ENCODE measurements at places on chromosomes 16 and 17.

DNA sequence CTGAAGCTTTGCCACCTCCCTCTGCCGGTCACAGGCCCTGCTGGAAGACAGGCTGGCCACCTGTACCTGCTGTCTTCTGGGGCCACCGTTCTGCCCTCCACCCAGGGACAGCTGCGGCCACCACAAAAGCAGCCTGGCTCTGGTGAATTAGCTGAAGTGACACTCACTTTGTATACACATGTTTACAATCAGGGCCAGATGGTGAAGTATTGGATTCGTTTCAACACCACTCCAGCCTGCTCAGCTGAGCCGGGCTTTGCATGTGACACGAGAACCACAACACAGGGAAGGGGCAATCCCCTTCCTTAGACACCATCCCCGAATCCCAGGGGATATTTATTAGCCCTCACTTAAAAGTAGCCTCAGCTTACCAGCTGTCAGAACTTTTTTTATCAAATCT lies 191.5 kb upstream of the RPL38 start:
- no peak for DNase-seq

DNA sequence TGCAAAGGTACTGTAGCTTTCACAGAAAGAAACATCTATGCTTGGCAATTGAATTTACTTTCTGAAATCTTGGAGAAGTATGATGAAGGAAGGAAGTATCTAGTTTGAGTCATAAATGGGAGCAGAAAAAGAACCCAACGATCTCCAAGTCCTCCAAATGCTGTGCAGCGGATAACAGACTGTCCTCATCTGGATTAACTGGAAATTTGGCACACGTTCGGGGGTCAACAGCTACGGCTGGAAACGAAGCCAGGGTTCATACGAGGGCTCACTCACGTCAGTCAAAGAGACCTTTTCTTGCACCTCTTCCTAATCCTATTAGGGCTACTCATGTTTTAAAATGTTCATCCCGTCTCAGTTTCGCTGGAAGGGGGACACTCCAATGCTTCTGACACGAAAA lies 152.0 kb downstream of the ZFHX3 start:
- no peak for DNase-seq

- peak; percentile 54 for DNase-seq
These were observed 20.3 kb downstream of the CHMP6 start for GRCh38 chr17:81011951-81012350.

DNA sequence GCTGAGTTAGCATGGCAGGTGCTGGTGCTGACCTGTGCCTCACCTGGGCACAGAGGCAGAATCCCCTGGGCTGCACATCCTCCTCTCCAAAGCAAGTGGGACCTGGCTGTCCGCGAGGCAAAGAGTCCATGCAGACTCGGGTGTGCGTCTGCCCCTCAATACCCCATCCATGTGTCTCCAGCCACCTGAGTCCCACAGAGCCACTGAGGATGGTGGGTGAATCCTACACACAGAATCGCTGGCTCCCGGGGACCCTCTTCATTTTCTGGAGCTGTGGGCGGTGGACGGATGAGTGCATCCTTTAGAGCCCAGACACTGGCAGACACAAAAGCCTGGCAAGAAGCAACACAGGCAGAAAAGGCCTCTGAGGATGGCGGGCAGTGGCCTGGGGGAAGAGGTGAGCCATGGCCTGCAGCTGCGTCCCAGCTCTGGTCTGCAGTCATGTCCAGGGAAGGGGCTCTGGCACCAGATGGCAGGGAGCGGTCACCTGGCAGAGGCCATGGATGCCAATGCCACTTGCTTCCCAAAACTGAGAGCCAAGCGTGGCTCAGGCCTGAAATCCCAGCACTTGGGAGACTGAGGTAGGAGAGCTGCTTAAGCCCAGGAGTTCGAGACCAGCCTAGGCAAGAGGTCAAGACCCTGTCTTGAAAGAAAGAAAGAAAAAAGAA lies 29.9 kb downstream of the AXIN1 start:
- no peak for DNase-seq

DNA sequence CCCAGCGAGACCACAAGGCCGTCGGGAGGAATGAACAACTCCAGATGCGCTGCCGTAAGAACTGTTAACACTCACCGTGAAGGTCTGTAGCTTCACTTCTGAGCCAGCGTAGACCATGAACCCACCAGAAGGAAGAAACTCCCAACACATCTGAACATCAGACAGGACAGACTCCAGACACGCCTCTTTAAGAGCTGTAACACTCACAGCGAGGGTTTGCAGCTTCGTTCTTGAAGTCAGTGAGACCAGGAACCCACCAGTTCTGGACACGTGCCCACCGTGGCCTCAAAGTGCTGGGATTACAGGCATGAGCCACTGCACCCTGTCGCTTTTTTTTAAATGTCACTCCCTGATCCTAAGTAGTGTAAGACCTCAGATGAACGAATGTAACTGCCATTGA lies 17.3 kb downstream of the KPNA2 start:
- DNase-seq = no peak

GRCh38 chr16:24821129-24821528 lies 24.6 kb upstream of the SLC5A11 start:
- no peak for DNase-seq

DNA sequence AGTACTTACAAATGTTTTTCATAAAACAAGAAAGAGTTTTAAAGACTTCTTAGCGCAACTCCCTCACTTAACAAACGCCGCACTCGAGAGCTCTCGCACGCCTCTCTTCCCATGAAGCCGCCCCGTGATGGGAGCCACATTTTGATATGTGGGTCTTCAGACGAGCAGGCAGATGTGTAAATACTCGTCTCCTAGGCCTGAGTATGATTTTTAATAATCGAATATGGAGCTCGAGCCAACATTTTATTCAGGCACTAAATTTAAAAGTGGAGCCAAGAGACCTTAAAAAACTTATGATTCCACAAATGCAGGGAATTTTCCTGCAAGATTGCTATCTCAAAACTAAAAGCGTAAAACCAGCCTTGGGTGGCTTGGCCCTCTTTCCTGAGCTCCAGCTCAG lies 55.4 kb downstream of the IRX6 start:
- no peak for DNase-seq

- DNase-seq = no peak
These were observed 12.3 kb downstream of the SDR42E2 start for GRCh38 chr16:22174642-22175041.

GRCh38 chr17:32398946-32399345 lies 45.4 kb upstream of the PSMD11 start:
- no peak for DNase-seq

DNA sequence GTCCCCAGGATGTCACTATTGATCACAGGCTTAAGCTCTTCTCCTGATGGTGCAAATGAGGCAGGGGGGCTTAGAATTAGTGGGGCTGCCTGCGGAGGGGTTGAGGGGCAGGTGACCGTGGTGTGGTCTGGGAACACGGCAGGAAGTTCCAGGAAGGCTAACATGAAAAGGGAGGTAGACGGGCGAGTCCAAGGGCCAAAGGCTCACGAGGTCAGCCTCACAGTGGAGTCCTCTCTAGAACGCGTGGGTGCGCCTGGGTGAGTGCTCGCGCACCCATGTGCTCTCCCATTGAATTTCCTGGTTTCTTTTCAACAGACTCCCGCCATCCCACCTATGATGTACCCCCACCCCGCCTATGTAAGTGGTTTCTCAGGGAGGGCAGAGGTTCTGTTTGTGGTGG lies 15.2 kb downstream of the LGALS9 start:
- DNase-seq = no peak

GRCh38 chr16:4869147-4869805 lies 22.0 kb downstream of the UBN1 start:
- no peak for DNase-seq

DNA sequence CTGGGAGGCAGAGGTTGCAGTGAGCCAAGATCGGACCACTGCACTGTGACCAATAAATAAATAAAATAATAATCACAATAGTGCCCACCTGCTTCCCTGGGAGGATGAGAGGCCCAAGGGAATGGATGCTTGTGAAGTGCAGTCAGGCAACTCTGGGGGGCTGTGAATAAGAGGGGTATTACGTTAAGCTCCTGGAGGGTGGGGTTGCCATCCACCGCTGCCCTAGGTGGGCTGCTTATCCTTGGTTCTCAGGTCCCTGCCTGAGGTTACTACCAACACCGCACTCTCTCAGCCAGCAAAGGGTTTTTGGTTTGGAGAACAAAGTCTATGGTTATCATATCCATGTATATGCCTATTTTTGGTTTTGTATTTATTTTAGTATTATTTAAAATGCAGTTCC lies 48.6 kb upstream of the CBFA2T3 start:
- no peak for DNase-seq

- no peak for DNase-seq
These were observed 11.3 kb upstream of the PDXDC1 start for GRCh38 chr16:14963281-14964173.

DNA sequence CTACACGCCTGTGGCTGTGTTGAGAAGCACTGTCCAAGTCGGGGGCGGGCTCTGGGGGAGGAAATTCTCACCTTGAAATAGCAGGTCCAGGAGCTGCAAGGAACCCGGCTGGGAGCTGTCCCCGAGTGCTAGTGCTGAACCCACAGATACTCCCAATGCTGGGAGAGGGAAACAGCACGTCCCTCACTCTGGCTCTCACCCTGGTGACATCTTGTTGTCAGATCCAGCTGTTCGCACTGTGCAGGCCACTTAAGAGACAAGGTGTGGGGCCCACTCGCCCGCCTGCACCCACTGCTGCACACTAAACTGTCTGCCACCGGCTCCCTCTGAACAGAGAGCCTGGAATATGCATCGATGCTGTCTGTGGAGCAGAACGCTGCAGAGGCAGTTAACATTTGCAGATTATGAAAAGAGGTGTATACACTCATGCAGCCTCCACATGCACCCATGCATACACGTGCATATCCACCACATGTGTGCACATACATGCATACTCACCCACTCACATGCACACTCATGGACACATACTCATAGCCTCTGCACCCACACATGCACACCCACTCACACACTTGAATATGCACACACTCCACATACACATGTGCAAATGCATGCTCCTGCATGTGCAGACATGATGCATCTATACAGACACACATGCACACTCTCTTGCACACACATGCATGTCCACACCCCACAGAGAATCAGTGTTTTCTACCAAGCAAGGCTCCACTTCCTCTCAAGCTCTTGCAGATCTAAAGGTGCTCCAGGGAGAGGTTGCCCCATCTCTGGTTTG lies 42.0 kb downstream of the MGAT5B start:
- DNase-seq = peak; percentile 57

GRCh38 chr16:5364186-5364585 lies 266.6 kb upstream of the EEF2KMT start:
- no peak for DNase-seq

- peak; percentile 47 for DNase-seq
These were observed 20.2 kb downstream of the FBXO39 start for GRCh38 chr17:6796017-6796886.

DNA sequence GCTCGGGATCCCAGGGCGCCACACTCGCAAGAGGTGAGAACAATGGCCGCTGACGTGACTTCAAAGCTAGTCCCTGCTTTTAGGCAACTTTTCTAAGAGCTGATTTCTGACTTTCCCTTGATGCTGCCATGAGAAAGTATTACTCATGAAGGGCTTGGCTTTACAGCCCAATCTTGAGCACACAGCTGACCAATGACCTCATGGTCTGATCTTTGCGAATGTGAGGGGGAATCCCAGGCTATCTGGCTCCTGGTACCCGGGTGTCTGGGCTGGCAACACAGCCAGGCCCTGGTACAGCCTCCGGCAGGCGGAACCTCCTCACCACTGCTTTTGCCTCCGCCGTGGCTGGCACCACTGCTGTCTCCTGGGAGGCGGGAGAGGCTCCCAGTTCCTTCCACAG lies 17.5 kb downstream of the NDUFAF8 start:
- DNase-seq = peak; percentile 42

DNA sequence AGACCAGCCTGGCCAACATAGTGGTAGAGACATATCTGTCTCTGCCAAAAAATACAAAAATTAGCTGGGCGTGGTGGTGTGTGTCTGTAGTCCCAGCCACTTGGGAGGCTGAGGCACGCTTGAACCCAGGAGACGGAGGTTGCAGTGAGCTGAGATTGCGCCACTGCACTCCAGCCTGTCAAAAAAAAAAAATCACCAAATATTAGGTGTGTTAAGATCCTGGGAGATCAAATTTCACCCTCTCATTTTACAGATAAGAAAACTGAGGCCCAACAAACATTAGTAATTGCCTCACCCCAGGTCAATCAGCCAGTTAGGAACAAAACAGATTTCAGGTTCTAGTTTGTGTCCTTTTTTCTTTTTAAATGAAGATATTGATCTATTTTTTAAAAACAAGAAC lies 116.7 kb downstream of the MSI2 start:
- no peak for DNase-seq

- no peak for DNase-seq
These were observed 14.8 kb downstream of the CHAD start for GRCh38 chr17:50453901-50454300.

DNA sequence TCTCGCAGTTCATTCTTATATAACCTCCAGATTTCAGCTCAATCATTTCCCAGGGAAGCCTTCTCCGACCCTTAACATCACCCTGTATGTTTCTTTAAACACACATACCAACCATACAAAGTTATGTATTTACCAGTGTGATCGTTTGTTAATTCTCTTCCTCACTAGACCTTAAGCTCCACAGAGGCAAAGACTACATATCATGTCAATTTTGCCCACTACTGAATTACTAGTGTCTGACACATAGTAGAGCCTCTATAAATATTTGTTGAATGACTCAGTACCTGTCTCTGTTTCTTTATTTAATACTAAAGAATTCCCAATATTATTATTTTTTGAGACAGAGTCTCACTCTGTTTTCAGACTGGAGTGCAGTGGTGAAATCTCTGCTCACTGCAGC lies 137.2 kb downstream of the SHISA9 start:
- DNase-seq = no peak

GRCh38 chr16:69787883-69788282 lies 25.8 kb downstream of the WWP2 start:
- DNase-seq = no peak

- peak; percentile 9 for DNase-seq
These were observed 22.2 kb downstream of the CARD14 start for GRCh38 chr17:80191865-80192661.

GRCh38 chr17:37160944-37161343 lies 212.2 kb downstream of the AATF start:
- peak; percentile 79 for DNase-seq

DNA sequence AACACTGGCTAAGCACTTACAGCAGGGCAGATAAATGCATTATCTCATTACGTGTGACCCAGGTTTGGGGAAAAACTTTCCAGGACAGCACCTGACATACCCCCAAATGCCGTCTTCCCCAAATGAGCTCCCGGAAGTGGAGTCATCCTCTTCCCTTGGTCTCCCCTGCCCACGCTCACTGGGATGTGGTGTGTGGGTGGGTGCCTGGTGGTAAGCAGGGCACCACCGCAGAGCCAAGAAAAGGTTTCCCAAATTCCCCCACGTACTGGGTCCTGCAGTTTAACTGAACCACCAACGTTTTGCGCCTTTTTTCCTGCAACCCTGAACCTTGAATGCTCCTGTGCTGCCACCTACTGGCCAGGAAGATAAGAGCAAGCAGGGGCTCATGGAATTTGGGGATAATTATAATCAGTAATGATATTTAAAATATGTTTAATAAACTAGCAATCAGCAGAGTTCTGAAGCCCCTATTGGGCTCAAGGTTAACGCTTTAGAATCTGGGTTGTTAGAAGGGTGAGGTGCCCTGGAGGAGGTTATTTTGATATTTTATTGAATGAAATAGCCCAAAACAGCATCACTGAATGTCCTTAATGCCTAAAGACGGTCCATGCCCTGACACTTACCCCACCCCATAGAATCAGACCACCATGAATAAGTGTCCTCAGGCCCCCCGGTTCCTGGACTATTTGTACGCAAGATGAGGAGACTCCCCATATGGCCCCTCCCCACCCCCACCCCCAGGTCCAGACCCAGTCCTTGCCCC lies 8.0 kb downstream of the SPPL2C start:
- peak; percentile 66 for DNase-seq

Data from fibroblast of pulmonary artery (primary cell).